Activated CD4-positive, alpha-beta T cell treated with anti-CD3 and anti-CD28 coated beads for 36 hours (primary cell): ENCODE measurements at places on chromosomes 6 and 20. TPM values are rescaled to one million over a fixed set of nuclear protein-coding genes. Genes with fewer than 3 reads are reported as not detected.

The IMPG1 gene
- total RNA-seq: not detected

- peaks cover 22% of the 10 kb centered on the region for H3K4me1 ChIP-seq
- no peaks in the 10 kb centered on the region for H3K36me3 ChIP-seq
- peaks cover 2% of the 10 kb centered on the region for H3K27me3 ChIP-seq
- H3K4me3 ChIP-seq: no peak overlapping the region
- DNase-seq: no peak
Observed at GRCh38 chr6:713351-713750, 20.4 kb upstream of the EXOC2 start.

- H3K36me3 ChIP-seq: no peaks in the 10 kb centered on the region
- peak; percentile 83 for DNase-seq
- peaks cover 7% of the 10 kb centered on the region for H3K4me1 ChIP-seq
- no peak overlapping the region for H3K27ac ChIP-seq
Observed at GRCh38 chr6:148559848-148560433, 186.9 kb upstream of the UST start.

The SAMD3 gene
- 1.8 TPM for total RNA-seq

DNA sequence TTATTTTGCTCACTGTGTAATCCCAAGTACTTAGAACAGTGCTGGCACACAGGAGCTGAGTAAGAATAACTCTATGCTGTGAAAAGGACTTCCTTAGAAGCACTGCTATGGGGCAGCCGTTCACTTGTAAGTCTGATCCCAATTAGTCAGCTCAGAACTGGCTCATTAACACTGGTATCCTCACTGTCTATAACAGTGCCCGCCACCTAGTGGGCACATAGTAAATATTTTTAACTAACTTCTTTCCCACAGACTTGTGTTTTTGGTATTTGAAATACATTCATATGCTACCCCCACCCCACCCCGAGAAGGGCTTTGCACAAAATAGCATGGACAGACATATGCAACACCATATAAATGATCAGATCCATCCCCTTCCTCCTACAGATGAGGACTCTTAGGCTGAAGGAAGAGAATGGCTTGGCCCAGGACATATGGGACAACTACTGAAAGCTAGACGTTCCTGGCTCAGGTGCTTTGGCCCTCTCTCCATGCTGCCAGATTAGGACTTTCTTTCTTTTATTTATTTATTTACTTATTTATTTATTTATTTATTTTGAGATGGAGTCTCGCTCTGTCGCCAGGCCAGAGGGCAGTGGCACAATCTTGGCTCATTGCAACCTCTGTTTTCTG is 47.1 kb downstream of the DST start:
- no peak overlapping the region for H3K4me3 ChIP-seq
- DNase-seq: peak; percentile 72
- no peak overlapping the region for H3K27ac ChIP-seq

The BPIFB2 gene
- total RNA-seq: not detected

GRCh38 chr6:7726416-7727085 is 652 bp downstream of the BMP6 start:
- no peak overlapping the region for H3K27ac ChIP-seq
- peak overlapping the region; percentile 69 for H3K4me3 ChIP-seq
- DNase-seq: peak; percentile 18
- no peaks in the 10 kb centered on the region for H3K36me3 ChIP-seq
- H3K27me3 ChIP-seq: peaks cover 62% of the 10 kb centered on the region
- H3K4me1 ChIP-seq: peaks cover 18% of the 10 kb centered on the region

- DNase-seq: no peak
- H3K27me3 ChIP-seq: peaks cover 2% of the 10 kb centered on the region
- no peaks in the 10 kb centered on the region for H3K36me3 ChIP-seq
- H3K4me1 ChIP-seq: no peaks in the 10 kb centered on the region
- H3K27ac ChIP-seq: no peak overlapping the region
Observed at GRCh38 chr6:149888659-149889058, 9.3 kb downstream of the RAET1E start.

- H3K36me3 ChIP-seq: no peaks in the 10 kb centered on the region
- peaks cover 8% of the 10 kb centered on the region for H3K4me1 ChIP-seq
- no peak for DNase-seq
- no peak overlapping the region for H3K27ac ChIP-seq
- H3K4me3 ChIP-seq: no peak overlapping the region
Observed at GRCh38 chr6:36020154-36020553, 4.3 kb downstream of the SLC26A8 start.

The RSPO3 gene
- not detected for total RNA-seq

- H3K4me3 ChIP-seq: peak overlapping the region; percentile 18
- H3K27ac ChIP-seq: peak overlapping the region; percentile 95
- H3K4me1 ChIP-seq: peaks cover 73% of the 10 kb centered on the region
- H3K27me3 ChIP-seq: no peaks in the 10 kb centered on the region
- H3K36me3 ChIP-seq: peaks cover 6% of the 10 kb centered on the region
Observed at GRCh38 chr6:135115411-135115810, 60.8 kb upstream of the HBS1L start.

- no peak overlapping the region for H3K4me3 ChIP-seq
- H3K27ac ChIP-seq: no peak overlapping the region
- peaks cover 5% of the 10 kb centered on the region for H3K27me3 ChIP-seq
- DNase-seq: no peak
- no peaks in the 10 kb centered on the region for H3K4me1 ChIP-seq
Observed at GRCh38 chr20:64196847-64197306, 32.6 kb downstream of the MYT1 start.

DNA sequence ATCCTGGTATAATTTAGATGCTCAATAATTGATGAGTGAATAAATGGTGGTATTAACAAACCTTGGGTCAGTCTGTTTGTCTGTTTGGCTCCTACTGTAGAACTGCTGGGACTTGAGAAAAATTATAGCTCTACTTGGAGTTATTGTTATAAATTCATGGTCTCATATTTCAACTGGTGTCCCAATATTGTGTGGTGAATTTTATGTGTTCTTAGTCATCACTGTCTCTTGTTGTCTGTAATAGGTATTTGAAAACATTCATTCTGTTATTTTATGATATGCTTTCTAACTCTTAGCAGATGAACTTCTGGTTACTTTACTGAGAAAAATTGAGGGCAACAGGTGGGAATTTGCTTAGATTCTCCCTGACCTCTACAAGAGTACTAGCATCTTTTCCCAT is 221.4 kb downstream of the CDKAL1 start:
- peaks cover 30% of the 10 kb centered on the region for H3K36me3 ChIP-seq
- no peak overlapping the region for H3K27ac ChIP-seq
- H3K4me3 ChIP-seq: no peak overlapping the region
- no peaks in the 10 kb centered on the region for H3K27me3 ChIP-seq

GRCh38 chr20:24124003-24124402 is 135.4 kb upstream of the GGTLC1 start:
- H3K27ac ChIP-seq: no peak overlapping the region
- peaks cover 7% of the 10 kb centered on the region for H3K27me3 ChIP-seq
- H3K36me3 ChIP-seq: no peaks in the 10 kb centered on the region
- DNase-seq: no peak
- H3K4me3 ChIP-seq: no peak overlapping the region

The C20orf204 gene
- total RNA-seq: 2.3 TPM

GRCh38 chr20:19407736-19408135 is 195.3 kb downstream of the SLC24A3 start:
- H3K4me1 ChIP-seq: no peaks in the 10 kb centered on the region
- no peak for DNase-seq
- no peaks in the 10 kb centered on the region for H3K36me3 ChIP-seq
- H3K4me3 ChIP-seq: no peak overlapping the region
- H3K27me3 ChIP-seq: peaks cover 3% of the 10 kb centered on the region
- no peak overlapping the region for H3K27ac ChIP-seq

The SLC17A1 gene
- total RNA-seq: 0.09 TPM

DNA sequence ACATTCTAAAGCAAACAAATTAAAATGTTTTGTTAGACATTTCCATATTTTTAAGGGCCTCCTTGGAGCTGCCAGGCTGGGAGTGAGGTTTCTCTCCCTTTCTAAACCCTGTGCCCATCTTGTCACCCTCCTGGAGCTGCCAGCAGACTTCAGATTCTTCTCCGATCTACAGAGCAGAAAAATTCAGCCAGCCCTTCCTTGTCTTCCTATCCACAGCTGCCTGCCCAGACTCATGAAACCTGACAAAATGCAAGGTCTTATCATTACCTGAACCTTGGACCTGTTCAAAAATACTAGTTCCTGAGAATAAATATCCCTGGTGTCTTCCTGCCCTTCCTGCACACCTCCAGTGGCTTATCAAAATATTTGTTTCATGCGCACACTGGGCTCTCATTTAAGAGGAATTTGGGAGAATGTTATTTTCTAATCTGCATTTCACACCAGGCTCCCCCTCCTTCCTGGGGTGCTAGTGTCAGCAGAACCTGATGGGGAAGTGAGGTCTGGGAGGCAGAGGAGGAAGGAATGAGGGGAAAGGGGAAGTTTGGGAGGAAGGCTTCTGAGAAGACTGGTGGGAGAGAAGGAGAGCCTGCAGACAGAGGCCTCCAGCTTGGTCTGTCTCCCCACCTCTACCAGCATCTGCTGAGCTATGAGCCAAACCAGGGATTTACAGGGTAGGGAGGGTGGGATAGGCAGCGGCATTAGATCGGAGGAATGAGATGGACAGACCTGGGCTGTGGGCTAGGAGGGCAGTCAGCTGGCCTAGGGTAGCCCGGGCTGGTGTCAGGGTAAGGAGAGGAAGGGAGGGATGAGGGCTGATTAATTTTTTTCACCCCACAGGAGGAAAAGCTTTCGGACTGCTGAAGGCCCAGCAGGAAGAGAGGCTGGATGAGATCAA is at the start of gene AIF1:
AIF1 (plus strand) TSS at position 551 of the 895 bp plus-strand sequence; CDS start at position 647, 96 bp downstream.
- H3K4me1 ChIP-seq: peaks cover 39% of the 10 kb centered on the region
- DNase-seq: no peak
- H3K4me3 ChIP-seq: peak within 1 kb of the TSS; percentile 75
- H3K27me3 ChIP-seq: no peaks in the 10 kb centered on the region
